NCI-H526 treated with DMSO at 0.1 percent for 48 hours (cell line): ENCODE measurements at places on chromosomes 12 and 14.

DNA sequence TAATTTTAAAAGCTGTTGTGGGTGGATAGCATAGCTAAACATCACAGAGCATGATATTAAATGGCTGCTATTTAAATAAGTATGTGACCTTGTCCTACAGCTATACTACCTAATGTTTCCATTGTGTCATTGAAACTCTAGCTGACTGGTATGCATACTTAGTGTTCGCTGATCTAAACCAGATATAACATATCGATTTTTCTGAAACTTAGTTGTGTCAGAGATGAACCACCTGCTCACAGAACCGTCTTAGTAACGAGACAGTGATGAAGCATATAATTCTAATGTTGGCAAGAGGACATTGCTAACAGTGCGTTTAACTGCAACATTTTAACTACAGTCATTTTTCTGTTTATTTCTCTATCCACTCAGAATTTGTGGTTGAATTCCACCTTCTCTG, 36.1 kb upstream of the NUAK1 start:
- no peak for DNase-seq

DNA sequence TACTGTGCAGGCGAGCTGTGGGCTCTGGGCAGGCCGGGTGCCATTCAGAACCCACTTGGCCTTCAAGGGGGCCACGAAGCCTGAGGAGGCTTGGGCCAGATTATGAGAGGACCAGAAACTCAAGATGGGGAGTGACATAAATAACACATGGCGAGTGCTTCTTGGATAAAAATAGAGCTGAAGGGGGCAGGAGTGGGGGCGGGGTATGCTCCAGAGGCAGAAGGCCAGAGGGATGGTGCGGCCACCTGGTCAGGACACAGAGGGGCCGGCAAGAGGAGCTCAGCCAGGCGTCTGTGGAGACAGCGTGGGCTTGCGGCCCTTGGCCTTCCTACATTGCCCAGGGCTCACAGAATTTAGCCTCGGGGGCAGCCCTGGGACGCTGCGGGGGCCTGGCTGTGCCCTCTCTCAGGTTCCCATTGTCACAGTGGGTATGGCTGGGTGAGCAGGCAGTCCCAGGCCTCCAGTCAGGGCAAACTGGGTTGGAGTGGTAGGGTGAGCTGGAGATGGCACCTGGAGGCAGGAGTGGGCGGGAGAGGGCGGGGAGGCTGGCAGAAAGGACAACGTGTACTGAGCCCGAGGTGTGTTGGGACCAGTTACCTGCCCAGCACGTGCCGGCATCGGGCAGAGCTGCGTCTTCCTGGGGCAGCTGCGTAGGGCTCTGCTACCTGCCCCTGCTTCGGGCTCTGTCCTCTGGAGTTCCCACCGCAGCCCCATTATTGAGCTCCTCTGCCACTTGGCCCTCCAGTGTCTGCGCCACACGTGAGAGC, 7.4 kb upstream of the SLC25A29 start:
- DNase-seq, result no peak

- no peak for DNase-seq
Observed at GRCh38 chr12:116736962-116737773, 701 bp downstream of the SPRING1 start.

DNA sequence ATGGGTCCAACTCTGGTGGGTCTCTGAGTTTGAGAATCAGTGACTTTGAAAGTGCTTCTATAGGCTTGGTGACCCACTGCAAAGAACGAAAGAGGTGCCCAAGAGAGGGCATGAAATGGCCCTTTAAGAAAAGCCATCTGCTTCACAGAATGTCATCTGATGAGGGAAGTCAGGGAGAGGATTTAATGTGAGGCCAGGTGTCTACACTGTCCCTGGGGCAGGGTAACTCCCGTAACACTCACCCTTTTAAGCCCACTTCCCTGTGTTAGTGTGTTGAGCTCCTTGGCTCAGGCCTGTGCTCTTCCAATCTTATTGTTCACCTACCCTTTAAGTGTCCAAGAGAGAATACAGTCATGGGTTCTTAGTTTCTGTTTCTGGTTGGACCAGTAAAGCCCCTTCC, 16.4 kb upstream of the SRSF5 start:
- no peak for DNase-seq

DNA sequence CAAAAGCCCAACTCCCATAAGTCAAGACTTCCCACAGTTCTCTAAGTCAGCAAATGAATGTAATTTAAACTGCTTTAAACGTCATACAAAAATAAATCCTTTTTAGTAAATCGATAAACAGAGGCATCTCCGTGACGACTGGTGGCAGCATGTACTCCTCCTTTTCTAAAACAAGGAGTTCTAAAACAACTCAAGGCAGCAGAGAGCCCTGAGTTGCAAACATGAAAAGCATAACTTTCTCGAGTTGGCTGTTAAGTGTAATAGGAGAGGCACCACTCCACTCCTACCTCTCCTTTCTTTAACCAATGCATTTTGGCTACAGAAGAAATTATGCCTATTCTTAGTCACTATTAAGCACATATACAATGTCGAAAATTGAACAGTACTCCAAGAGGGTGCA, 22.0 kb downstream of the LTBR start:
- no peak for DNase-seq

GRCh38 chr12:43331935-43332334, 220.1 kb downstream of the ADAMTS20 start:
- DNase-seq, result no peak

- DNase-seq, result peak; percentile 45
Observed at GRCh38 chr12:10213168-10214135, 775 bp downstream of the GABARAPL1 start.

GRCh38 chr14:72651714-72652113, 242.2 kb downstream of the DPF3 start:
- no peak for DNase-seq

GRCh38 chr14:67429510-67430205, 17.7 kb upstream of the PLEK2 start:
- no peak for DNase-seq

DNA sequence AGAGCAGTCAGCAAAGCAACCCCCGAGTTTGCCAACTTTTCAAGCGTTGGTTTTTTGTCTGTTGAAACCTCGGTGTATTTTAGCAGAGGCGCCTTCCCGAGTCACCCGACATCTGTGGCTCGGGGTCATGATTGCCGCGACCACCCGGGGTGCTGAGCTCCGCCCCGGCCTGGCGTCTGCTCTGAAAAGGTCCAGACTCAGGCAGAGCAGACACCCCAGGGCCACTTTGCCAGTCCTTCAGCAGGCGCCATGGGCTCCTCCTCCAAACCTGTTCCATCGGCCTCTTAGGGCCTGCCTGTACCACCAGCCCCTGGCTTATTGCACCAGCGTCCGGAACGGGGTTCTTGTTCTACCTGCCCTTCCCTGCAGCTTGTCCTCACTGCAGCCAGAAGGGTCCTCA, 19.1 kb downstream of the ANKRD9 start:
- DNase-seq, result no peak

- no peak for DNase-seq
Observed at GRCh38 chr14:95190346-95190840, 33.1 kb upstream of the DICER1 start.

- no peak for DNase-seq
Observed at GRCh38 chr14:89112720-89113119, 288.3 kb downstream of the TTC8 start.

DNA sequence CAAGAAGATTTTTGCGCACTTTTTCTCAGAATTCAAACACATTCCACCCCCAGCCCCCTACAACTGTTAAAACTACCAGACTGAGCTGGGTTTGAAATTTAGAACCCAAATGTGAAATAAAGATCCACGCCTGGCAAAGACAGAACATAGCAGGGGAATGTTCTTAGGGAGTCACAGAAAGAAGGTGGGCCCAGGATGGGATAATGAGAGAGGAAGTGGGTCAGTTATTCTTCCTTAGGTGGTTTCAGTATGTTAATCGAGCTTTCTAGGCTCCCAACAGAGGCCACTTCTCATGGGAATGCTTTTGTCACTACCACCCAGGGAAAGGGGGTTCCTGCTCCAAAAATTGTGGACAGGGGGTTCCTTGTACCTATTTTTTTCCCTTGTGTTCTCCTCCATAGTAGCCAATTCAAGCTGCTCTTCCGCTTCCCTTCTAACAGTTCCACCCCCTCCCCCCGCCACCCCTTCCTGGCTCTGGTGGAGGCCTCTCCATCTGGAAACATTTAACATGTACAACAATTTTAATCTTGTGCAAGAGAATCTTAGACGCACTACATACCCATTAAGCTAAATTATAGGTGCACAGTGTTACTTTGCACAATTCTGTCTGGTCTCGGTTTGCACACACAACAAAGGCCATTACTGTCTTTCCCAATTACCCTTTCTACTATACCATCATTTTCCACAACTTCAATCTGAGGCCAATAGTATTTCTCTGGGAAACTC, 218.1 kb downstream of the MON2 start:
- no peak for DNase-seq

DNA sequence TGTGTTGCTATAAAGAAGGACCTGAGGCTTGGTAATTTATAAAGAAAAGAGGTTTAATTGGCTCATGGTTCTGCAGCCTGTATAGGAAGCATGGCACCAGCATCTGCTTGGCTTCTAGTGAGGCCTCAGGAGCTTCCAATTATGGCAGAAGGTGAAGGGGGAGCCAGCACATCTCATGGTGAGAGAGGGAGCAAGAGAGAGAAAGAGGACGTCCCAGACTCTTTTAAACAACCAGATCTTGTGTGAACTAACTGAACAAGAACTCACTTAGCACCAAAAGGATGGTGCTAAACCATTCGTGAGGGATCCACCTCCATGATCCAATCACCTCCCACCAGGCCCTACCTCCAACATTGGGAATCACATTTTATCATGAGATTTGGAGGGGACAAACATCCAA, 6.1 kb upstream of the SNAPC1 start:
- DNase-seq, result no peak

GRCh38 chr12:116372815-116373214, 95.3 kb upstream of the MED13L start:
- DNase-seq, result no peak

DNA sequence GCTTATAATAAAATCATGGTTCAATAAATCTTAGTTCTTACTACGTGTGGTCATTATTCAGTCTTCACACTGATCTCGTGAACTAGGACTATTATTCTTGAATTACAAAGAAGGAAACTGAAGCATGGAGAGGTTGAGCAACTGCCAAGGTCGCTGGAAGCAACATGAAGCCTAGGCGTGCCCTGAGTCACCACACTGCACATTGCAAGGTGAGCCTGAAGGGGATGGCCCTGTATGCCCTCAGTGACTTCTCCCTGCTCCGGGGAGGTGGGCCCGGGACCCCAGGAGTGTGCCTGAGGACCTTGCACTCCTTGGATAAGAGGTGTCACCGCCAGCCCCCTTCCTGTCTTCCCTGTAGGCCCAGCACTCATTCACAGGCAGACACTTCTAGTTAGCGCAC, 161.6 kb downstream of the CACNA1C start:
- DNase-seq, result no peak

DNA sequence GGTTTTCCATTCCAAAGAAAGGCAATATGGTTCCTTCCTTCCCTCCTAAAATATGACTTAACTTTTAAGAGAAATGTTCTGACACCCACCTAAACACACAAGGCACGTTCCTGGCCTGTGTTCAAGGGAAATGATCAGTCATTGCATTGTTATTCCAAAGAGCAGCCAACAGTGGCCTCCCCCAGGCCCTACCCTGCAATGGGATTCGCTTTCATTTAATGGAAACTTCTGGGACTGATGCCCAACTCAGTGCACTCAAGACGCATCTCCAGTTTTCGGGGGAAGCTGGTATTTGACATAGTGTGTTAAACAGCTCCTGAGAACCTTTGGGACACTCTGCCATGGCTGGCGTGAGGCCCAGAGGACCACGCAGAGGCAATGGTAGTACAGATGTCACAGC, 65.9 kb downstream of the DDX51 start:
- no peak for DNase-seq

GRCh38 chr12:127640181-127640886, 626.6 kb upstream of the TMEM132C start:
- no peak for DNase-seq

DNA sequence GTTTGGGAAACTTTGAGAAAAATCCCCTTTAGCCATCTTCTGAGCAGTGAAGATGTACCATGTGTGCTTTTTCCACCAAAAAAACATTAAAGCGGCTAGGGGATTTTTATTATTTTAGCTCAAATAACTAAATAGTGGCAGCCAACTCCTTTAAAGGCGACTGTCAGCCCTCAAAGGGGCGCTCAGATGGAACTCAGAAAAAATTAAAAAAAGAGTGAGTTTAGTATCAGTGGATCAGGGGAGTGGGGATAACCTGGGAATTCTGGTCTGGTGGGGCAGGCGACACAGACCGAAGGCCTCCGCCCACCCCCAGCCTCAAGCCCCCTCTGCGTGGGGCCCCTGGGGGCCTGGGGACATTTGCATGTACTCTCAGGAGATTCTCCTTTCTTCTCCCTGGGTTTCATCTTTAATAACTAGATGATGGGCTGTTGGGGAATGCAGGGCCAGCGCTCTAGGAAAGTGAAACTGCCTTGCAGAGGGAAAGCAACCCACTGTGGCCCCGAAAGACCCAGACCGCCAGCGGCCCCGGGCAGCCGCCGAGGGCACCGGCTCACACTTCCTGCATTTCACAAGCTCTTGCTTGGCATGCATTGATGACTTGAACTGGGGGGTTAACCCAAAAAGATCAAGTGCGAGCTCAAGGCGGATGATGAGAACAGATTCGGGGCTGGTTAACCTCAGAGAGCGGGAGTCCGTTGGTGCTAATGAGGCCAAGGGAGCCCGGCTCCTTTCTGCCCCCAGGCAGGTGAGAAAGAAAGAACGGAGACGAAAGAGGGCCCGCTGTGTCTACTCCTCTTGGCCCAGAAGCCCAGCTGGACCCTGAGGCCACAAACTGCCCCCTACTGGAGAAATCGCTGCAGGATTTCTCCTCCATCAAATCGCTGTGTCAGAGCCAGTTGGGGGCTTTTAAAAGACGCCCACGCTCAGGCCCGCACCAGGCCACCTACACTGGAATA, 7.3 kb upstream of the BATF start:
- no peak for DNase-seq

DNA sequence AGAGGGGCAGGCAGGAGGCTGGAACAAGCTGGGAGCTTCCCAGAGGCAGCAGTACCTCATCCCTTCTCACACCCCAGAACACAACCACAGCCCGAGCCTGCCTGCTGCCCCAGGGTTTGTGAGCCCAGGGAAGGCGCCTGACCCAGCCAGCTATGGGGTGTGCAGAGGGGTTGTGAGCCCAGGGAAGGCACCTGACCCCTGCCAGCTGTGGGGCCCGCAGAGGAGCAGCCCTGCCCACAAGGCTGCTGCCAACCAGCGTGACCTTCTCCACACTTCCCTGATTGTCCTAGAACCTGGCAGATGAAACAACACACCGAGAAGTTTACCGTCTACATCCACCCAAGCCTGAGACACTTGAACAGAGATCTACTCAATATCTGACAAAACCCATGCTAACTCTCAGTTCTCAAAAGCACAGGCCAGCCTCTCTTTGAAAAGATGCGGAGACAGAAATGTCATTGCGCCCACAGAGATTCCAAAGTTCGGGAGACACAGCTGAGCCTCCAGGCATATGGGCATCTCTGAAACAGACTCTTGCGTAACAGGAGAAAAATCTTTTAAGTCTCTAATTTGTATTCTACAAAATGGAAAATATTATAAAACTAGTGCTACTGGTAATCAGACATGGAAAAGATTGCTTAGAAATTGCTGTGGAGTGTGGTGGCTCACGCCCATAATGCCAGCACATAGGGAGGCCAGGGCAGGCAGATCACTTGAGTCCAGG, 47.3 kb downstream of the SFSWAP start:
- DNase-seq, result no peak
